ENCODE measurements at places on chromosomes 6 and 20.

DNA sequence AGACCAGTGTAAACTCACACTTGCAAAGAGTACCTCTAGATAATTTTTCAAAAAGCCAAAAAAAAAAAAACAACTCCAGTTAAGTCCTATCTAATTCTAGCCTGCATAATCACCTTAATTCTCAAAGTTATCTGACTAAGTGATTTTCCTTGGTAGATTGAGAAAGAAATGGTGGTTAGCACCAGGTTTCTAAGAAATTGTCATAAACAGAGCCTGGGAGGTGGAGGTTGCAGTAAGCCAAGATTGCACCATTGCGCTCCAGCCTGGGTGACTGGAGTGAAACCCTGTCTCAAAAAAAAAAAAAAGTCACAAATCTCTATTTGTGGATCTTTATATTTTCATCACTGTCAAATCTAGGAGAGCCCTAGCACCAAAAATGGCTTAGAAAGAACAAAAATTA, 8.9 kb downstream of the FBXO5 start:
- DNase-seq, result no peak

GRCh38 chr6:151285122-151285521, 45.4 kb downstream of the AKAP12 start:
- no peak for DNase-seq

- DNase-seq, result no peak
These were observed 870 bp upstream of the MDFI start for GRCh38 chr6:41637194-41638001.

- peak; percentile 25 for DNase-seq
These were observed 51.1 kb downstream of the GNAS start for GRCh38 chr20:58903614-58904013.

DNA sequence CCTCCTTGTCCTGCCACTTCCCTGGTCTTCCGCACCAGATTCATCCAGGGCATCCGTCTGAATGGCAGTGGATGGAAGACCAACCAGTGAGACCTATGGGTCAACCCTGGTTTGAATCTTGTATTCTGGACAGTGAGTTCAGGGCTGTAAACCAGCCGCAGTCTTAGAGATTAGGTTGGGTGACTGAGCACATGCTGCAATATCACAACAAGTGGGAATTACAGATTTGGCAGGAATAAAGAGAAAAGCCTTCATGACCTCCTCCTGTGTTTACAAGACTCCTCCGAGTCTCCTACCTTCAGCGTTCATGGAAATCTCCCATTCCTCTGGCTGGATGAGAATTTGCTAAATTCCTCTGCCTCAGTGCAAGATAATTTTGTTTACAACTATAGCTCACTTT, 9.9 kb downstream of the ECI2 start:
- DNase-seq, result no peak

DNA sequence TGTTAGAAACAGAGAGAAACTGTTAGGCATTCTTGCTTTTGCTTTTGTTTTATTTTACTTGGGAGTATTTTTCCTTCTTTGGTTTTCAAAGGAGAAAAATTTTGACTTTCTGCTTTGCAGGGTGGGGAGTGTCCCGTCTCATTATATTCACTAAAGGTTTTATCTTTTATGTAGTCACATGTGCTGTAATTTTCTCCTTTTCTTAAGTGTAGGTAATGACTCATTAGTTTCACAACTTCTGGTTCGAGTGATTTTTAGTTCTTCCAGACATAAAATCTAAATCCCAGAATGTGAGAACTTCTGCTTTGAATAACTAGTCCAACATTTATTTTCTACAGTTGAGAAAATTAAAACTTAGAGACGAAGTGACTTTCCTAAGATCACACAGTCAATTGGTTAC, 37.7 kb downstream of the ADGRF1 start:
- no peak for DNase-seq

GRCh38 chr6:152277826-152278329, 359.3 kb downstream of the SYNE1 start:
- no peak for DNase-seq

DNA sequence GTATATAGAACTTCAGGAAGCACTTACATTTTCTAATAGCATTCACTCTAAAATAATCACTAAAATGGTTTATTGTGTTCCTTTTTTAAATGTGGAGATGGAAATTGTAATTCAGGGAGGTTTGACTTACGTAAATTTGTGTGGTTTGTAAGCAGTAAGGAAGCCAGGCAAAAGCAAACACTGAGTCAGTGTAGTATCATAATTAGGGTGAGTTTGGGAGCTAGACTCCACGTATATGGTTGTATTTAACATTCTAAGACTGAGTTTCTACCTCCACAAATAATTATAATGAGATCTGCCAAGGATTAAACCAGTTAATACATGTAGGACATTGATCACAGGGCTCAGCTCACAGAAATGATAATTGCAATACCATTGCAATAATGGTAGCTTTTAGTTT, 425.5 kb downstream of the CBLN4 start:
- no peak for DNase-seq

DNA sequence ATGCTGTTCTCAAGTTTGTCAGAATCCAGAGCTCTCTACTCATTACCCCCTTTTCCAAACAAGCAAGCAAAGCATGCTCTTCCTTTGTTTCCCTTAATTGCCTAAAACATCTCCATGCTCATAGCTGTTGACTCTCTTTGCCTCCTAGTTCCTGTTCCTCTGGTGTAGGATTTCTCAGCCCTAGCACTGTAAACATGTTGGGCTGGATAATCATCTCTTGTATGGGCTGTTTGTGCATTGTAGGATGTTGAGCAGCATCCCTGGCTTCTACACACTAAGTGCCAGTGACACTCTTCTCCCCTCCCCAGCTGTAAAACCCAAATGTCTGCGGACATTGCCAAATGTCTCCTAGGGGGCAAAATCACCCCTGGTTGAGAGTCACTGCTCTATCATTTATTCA, 14.0 kb downstream of the PPARD start:
- DNase-seq, result no peak

DNA sequence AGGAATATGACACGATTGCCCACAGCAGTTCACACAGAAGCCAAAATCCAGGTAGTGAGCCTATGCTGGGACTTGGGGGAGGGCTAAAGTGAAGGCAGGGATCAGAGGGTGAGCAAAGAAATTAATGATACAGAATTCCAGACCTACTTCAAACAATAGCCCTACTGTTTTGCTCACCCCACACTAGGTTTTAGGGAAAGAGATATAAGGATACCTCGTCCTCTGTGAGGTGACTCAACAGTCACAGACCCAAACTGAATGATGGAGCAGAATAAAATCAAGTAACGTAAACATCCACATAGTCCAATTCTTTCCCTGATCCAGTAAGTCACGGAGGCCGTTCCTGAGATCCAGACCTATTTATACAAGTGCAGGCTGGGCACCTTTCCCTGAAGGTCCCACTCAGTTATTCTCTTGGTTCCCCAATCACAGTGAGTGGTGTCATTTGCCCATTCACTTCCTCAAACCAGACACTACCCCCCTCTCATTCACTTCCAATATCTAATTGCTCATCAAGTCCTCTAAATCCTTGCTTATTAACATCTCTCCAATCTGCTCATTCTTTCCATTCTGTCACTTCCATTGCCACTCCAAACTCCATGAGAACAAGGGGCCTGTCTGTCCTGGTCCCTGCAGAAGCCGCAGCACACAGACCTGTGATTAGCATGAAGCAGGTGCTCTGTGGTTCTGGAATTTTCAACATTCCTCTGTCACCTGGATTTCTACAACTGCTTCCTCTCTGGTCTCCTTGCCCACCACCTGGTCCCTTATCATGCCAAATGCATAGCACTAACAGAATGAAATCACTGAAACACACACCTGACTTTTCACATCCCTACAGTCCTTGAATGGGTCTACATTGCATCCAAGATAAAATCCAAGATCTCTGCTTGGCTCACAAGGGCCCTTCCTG, 55.9 kb downstream of the ATXN1 start:
- DNase-seq, result no peak

- DNase-seq, result no peak
These were observed 3.0 kb upstream of the NANP start for GRCh38 chr20:25626779-25627178.

DNA sequence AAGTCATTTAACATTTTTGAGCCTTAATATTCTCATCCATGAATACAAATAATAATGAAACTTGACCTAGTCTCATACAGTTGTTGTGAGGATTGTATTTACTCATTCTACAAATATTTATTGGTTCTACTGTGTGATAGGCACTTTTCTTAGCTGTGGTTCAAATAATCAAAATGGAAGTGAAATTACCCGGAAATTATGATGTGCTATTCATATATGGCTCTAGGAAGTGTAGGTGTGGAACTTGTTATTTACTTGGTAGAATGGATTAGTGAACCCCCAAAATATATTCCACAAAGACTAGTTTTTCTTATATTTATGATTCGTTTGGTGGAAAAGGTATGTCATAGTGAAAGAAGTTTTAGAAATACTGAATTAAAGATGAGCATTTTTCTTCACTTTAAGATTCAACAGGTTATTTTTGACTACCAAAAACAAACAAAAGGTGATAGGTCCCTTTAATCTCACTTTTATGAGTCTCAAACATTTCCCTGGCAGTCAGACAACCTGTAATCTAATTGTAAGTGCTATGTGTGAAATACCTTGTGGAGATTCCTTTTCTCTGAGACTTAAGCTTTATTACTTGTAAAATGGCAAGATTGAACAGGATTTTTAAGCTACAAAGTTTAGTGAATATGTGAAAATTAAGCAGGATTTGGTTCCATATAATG, 77.8 kb downstream of the STXBP5 start:
- DNase-seq, result no peak

DNA sequence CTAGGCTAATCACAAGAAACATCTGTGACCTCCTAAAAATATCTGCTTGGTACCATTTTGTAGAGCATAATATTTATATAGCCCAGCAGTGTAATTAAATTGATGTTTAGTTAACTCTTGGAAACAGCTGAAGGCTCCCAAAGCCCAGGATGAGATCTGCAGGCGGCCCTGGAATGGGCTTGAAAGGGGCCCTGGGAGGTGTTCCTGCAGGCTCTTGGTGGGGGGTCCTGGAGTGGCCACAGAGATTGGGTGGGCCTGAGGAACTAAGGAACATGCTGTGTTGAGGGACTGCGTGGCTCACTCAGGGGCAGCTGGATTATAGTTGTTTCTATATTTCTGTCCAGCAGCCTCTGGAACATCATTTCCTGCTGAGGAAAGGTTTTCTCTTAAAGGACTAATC, 9.2 kb downstream of the SCP2D1 start:
- no peak for DNase-seq

DNA sequence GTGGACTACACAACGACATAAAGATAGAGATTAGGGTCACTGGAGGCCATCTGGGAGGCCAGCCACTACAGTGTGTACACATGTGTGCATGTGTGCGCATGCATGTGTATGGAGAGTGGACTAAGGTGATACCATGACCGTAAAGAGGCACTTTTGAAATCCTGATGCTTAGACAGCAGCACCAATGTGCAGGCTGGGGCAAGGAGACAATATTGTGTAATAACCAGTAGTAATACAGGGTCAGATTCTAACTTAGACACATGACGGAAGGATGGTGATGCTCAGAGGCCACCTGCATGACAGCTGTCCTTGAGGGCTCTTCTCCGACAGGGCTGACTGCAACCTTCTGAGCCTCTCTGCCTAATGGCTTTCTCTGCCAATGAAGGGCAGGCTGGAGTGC, 25.5 kb downstream of the CST9L start:
- DNase-seq, result no peak

DNA sequence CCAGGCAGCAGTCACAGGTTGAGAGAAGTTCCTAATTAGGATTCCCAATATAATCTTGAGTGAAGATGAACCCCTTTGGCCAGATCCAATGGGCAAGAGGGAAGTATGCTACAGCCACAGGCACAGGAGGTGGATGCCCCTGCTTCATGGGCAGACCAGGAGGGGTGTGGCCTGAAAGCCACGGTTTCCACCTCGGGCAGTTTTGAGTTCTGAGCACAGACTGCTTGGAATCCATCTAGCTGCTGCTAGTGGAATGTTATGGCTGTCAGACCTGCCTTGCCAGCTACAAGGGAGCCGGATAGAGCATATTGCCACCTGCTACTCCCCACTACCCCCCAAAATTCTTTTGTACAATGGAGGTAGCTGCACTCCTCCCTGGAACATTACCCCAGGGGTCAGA, 672.9 kb downstream of the HACE1 start:
- no peak for DNase-seq

DNA sequence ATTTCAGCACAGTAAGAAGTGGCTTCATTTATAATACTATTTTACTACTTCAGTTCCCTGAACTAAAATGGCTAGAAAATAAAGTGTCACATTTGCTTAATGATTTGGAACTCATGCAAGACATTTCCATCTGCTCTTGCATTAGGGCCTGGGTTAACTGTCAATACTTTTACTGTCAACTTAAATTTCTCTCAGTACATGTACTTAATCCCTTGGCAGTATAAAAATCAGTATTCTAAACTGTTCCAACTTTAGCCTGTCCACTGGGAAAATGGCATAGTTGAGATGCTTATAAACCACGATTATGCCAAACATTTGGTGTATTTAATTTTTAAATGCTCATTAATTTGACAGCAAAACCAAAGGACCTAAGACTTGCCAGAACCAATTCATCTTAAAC, 154.5 kb downstream of the ASCC3 start:
- DNase-seq, result no peak

DNA sequence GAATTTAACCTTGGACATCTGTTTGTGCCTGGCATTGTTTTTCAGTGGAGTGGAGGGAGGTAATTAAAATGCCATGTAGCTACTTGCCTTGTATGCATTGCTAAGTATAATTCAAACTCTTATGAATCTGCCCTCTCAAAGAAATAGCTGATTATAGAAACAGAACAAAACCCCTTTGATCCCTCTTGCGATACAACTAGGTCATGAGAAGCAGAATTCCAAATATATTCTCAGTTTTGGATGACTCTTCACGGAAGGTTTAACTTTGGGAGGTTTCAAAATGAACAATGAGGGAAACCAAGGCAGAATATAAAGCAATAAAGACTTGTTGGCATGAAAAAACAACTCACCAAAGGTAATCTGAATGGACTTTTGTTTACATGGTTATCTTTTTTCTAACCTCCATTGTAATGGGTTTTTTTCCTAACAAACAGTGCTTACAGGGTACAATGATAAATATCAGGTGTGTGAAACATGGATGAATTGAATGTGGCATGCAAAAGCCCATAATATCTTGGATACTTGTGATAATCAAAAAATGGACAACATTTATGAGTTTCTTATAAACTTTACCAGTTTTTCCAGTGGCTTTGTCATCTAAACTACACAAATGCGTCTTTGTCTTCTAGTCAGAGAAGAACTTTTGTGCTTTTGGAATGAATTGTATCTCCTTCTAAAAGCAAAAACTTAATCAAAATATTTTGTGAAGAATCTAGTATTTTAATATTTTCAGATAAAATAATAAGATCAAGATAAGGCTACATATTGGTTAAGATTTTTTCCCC, 15.7 kb upstream of the HEY2 start:
- no peak for DNase-seq

- DNase-seq, result no peak
These were observed 45.9 kb upstream of the POU5F1 start for GRCh38 chr6:31216208-31216898.

All from CD4-positive, alpha-beta T cell treated with Interleukin-17A for 1 hour (primary cell).